ENCODE measurements at places on chromosomes 5 and 9. TPM values are rescaled to one million over a fixed set of nuclear protein-coding genes. Genes with fewer than 3 reads are reported as not detected.

The TAF11L5 gene
- polyA plus RNA-seq, result not detected

The ORM1 gene
- not detected for polyA plus RNA-seq

The NR2F1-AS1 gene
- 13.7 TPM for polyA plus RNA-seq

The QRFP gene
- polyA plus RNA-seq, result not detected

All from BJ (cell line).